Progenitor cell of endocrine pancreas (in vitro differentiated cells): ENCODE measurements at places on chromosomes 3 and 15.
A peak's percentile ranks its signal among the peaks of the same experiment; 100 is the strongest.

DNA sequence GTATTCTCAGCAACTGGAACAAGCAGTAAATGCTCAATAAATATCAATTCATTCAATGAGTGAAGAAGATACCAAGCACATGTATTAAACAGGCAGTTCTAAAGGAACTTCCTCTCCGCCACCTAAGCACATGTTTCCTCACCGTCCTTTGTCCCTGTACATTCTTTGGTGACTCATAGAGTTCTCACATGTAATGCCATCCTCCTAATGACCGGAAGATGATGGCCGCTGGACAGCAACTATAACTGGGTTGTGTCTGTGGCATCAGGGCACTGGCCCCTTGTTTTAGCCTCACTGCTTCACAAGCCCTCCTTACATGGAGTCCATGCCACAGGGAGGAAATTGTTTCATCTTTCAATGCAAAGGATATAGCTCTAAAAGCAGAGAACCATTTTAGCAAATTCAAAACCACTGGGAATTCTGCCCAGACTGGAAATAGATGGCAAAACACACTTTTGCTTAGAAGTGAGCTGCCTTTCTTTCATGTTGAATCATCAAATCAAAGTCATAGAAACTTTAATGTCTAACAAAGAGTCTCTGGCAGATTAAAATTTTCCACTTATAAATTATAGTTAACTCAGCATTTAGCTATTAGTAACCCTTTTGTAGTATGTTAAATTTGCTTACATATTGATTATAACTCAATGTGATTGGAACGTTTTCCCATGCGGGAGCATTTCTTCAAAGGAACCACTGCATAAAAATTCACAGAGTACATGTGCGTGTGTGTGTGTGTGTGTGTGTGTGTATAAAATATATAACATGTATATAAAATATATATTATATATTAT, 74.1 kb downstream of the GAP43 start:
- H3K27ac ChIP-seq = no peak overlapping the region
- peaks cover 7% of the 10 kb centered on the region for H3K27me3 ChIP-seq
- H3K4me3 ChIP-seq = no peak overlapping the region
- no peaks in the 10 kb centered on the region for H3K4me1 ChIP-seq

DNA sequence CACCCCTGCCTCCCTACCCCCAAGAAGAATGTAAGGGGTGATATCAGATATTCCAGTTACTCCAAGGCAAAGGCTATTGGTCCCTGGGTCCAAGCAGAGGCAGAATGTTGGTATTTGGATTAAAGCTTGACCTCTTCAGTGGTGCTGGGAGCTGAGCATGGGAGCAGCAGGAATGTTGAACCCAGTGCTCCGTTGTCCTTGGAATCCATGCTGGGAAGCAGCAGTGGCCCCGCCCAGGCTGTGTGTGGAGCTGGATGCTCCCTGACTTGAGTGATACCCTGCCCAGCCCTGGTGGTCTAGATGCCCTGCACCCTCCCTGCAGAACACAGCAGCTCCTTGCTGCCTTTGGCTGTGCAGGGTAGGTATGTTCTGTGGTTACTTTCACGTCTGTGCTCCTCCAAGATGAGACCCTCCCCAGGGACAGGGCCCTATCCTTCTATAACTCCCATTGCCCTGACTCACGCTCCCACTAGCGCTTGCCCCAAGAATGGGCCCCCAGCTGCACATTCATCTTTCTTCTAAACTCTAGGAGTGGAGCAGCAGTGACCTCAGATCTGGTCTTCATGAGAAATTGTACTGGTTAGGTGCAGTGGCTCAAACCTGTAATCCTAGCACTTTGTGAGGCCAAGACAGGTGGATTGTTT, 35.1 kb downstream of the UMPS start:
- no peak overlapping the region for H3K27ac ChIP-seq
- peaks cover 3% of the 10 kb centered on the region for H3K4me1 ChIP-seq
- H3K27me3 ChIP-seq = no peaks in the 10 kb centered on the region
- DNase-seq = no peak
- peaks cover 5% of the 10 kb centered on the region for H3K36me3 ChIP-seq

DNA sequence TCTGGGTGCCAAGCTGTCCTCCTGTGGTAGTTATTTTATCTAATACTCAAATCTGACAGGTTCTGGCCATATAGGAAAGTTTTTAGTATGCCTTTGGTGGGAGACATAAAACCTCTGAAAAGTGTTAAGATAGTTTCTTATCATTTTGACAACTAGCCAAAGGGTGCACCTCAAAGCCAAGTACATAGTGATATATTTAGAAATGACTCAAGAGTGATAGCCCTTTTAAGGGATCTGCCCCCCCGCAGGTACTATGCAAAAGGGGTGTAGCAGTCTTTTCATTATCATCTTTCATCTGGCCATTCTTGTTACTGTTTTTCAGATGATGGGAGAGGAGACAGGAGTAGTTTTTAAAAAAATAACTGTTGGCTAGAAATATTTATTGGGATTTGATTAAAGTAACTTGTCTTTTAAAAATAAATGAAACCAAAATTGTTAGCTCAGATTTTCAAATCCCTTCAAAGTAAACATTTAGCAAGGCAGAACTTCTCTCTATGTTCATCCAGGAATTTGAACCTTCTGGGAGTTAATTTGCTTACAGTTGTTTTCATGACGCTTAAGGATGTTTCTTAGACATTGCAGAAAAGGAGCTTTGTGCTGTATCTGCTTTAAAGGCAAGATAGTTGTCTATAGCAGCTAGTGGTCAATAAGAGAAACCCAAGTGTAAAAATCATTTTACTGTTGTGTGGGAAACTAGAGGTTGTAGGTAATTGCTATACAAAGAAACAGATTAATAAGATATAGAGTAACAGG, 5.1 kb downstream of the PHLDB2 start:
- H3K27me3 ChIP-seq = no peaks in the 10 kb centered on the region
- H3K27ac ChIP-seq = peak overlapping the region; percentile 24
- H3K4me3 ChIP-seq = no peak overlapping the region
- DNase-seq = no peak

- no peak overlapping the region for H3K27ac ChIP-seq
- peaks cover 11% of the 10 kb centered on the region for H3K4me1 ChIP-seq
- H3K4me3 ChIP-seq = no peak overlapping the region
- H3K36me3 ChIP-seq = no peaks in the 10 kb centered on the region
- DNase-seq = no peak
Observed at GRCh38 chr15:31175484-31175883, 74.0 kb upstream of the TRPM1 start.
